ENCODE measurements at places on chromosomes 12 and 14. TPM values are rescaled to one million over a fixed set of nuclear protein-coding genes. Genes with fewer than 3 reads are reported as not detected.

GRCh38 chr14:104082807-104083206 lies 2.7 kb upstream of the ASPG start:
- no peak for DNase-seq

The MLEC gene
- polyA plus RNA-seq: 190 TPM

The RNF212B gene
- polyA plus RNA-seq: 1.1 TPM

The PRICKLE1 gene
- polyA plus RNA-seq: 47.2 TPM

Measured in renal cortex interstitium (tissue), 15 donors.